ENCODE measurements at places on chromosomes 4 and X.

DNA sequence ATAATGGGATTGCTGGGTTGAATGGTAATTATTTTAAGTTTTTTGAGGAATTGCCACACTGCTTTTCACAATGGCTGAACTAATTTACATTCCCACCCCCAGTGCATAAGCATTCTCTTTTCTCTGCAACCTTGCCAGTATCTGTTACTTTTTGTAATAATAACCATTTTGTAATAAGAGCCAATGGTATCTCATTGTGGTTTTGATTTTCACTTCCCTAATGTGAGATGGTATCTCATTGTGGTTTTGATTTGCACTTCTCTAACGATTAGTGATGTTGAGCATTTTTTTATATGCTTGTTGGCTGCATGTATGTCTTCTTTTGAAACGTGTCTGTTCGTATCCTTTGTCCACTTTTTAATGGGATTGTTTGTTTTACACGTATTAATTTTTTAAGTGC is 213.1 kb upstream of the HDX start:
- DNase-seq = no peak

GRCh38 chr4:84325625-84326024 is 173.5 kb downstream of the NKX6-1 start:
- no peak for DNase-seq

DNA sequence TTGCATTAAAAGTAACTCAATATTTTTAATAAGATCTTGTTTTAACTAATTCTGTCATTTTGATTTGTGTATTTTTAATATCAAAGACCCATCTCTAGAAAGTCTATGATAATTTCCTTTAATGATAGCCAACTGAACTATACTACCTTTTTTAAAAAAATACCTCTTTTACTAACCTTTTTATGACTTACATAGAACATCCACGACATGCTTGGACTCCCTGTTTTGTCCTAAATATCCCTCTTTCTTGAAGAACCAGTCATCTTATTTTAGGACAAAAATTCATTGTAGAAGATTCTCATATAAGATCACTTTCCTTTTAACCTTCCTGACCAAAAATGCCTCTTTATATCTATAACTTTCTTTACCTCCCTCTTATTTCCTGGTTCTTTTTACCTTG is 76.8 kb upstream of the GC start:
- DNase-seq = no peak

GRCh38 chrX:12985331-12985730 is 10.4 kb downstream of the TMSB4X start:
- no peak for DNase-seq

- no peak for DNase-seq
These were observed 182.6 kb downstream of the ATOH1 start for GRCh38 chr4:94011190-94011589.

DNA sequence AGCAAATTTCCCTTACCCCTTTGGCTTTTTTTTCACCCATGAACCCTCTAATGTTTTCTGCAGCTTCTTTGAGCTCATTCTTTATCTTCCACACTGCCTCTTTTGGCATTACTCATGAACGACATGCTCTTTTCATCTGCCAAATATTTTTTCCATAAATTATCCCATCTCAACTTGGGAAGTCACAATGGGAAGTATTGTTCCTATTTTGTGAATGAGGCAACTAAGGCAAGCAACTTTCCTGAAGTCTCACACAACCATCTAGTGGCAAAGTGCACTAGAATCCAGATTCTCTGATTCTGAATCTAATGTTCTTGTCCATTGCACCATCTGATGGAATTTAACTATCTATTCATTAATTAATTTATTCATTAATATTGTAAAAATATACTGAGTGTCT is 625 bp downstream of the RTL9 start:
- no peak for DNase-seq

- DNase-seq = no peak
These were observed 7.5 kb downstream of the GPRIN3 start for GRCh38 chr4:89300060-89300459.

- DNase-seq = no peak
These were observed 2.7 kb upstream of the TIMP1 start for GRCh38 chrX:47579537-47579936.

DNA sequence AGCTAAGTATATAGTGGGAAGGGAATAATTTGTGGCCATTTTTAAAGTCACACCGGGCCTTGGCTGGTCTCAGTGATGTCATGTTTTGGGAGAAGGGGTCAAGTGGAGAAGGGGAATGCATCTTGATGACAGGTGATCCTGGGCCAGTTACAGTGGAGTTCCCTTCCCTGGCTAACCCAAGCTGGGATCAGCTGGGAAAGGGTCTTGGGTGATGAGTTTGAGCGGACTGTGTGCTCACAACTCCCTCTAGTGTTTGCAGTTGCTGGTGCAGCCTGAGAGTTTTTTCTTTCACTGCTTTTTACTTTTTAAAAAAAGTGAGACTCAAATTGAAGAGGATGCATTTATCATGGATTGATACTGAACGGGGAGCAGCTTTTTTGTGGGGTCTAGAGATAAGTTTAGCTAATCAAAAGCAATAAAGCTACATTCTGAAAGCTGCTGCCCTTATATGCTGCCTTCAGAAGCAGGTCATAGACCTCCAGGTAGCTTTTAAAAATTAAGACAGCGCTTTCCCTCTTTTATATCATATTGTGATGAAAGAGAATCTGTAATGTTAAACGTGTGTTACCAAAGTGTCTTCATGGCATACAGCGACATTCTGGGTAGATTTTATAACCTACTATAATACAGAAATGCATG is 164.7 kb downstream of the DCLK2 start:
- DNase-seq = peak; percentile 26

GRCh38 chrX:78618987-78619386 is 40.1 kb downstream of the RTL3 start:
- no peak for DNase-seq

DNA sequence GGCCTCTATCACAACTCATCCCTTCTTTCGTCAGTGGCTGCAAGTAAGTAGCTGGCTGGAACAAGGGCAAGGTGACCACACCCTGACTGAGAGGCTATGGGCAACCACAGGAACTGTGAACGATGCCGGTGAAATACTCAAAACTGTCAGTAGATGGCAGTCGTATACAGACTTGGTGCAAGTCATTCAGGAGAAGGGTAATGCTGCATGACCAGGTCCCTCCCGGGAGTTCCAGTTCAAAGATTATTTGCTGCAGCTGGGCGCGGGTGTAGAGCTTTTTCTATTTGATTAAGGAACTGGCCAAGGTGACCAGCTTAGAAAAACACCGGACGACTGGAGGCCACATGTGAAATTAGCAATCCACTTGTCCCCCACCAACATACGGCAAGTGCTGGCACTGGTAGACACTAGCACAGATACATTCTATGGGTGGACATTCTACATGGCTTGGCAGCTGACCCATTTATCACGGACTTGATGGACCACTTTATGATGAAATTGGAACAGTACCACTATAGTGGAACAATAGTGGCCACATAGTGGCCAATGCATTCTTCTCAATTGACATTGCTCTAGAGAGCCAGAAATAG is 726.6 kb downstream of the TRAM1L1 start:
- DNase-seq = no peak

DNA sequence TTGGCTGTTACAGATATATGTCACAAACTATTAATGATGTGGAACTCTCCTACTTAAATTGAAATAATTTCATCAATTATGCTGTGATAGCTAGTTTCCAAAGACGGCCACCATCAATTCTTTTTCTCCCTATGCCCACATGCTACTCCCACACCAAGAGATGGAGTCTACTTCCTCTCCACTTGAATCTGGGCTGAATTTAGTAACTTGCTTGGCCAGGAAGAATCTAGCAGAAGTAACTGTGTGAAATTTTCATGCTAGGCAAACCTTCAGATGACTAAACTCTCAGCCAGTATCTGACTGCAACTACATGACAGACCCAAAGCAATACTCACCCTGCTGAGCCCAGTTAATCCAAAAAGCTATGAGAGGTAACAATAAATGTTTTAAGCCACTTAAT is 3.2 kb downstream of the SEPSECS start:
- DNase-seq = no peak

DNA sequence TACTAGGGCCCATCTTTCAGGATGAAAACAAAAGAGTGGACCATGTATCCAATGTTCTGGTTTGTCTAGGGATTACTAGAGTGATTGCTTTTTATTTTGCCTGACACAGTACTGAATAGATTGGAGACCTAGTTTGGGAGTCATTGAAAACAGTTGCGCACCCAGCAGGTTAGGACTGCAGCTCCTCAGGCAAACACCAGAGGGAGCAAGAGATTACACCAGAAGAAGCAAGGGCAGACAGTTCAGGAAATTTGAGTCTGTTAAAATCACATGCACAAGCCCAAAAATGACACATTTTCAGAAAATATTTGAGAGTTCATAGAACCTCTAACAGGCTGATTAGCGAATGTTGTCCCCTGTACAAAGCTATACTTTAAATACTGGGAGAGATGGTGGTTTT is 55.6 kb downstream of the CYLC1 start:
- no peak for DNase-seq

DNA sequence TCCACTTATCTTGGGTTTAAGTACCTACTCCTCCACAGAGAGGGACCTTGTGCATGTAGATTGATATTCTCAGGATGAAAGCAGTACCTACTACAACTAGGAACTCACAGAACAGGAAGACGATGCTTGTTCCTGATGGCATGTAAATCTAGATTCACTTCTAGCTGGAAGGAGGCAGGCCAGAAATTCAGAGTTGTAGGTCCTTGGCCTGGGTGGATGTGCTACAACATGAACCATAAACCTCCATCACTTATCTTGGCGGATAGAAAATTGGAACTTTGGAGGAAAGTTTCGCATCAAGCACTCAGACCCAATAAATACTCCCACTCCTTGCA is 9.3 kb upstream of the SMIM20 start:
- DNase-seq = no peak

GRCh38 chr4:54543088-54543795 is 114.5 kb upstream of the KIT start:
- DNase-seq = no peak

GRCh38 chrX:12747433-12747832 is 43.8 kb upstream of the PRPS2 start:
- no peak for DNase-seq

GRCh38 chr4:40848940-40849339 is 99.2 kb downstream of the NSUN7 start:
- no peak for DNase-seq

DNA sequence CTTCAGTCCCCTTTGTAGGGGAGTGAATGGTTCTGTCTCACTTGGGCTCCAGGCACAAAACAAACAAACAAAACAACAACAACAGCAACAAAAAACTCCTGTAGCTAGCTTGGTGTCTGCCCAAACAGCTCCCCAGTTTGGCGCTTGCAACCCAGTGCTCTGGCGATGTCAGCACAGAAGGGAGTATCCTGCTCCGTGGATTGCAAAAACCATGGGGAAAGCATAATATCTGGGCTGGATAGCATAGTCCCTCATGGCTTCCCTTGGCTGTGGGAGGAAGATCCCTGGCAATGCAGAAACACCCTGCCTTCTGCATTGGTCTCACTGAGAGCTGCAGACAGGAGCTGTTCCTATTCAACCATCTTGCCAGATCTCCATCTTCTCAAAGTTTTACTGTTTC is 39.7 kb downstream of the UGT2B17 start:
- DNase-seq = no peak

DNA sequence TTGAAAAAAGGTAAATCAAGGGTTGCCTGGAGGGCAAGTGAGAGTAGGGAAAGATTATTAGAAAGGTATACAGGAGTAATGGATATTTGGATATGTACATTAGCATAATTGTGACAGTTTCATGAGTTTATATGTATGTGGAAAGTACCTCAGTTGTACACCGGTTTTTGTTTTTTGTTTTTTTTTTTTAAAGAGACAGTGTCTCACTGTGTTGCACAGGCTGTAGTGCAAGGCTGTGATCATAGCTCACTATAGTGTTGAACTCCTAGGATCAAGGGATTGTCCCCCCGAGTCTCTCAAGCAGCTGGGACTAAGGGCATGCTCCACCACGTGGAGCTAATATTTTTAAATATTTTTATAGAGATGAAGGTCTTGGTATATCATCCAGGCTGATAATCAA is 15.3 kb upstream of the HPGD start:
- no peak for DNase-seq

Measured in thyroid gland (tissue), 4 donors.